C1 segment of cervical spinal cord (tissue), 14 donors: ENCODE measurements at places on chromosomes 7 and 10.

GRCh38 chr10:60778971-60779796 is 906 bp downstream of the CDK1 start:
- no peak for DNase-seq

DNA sequence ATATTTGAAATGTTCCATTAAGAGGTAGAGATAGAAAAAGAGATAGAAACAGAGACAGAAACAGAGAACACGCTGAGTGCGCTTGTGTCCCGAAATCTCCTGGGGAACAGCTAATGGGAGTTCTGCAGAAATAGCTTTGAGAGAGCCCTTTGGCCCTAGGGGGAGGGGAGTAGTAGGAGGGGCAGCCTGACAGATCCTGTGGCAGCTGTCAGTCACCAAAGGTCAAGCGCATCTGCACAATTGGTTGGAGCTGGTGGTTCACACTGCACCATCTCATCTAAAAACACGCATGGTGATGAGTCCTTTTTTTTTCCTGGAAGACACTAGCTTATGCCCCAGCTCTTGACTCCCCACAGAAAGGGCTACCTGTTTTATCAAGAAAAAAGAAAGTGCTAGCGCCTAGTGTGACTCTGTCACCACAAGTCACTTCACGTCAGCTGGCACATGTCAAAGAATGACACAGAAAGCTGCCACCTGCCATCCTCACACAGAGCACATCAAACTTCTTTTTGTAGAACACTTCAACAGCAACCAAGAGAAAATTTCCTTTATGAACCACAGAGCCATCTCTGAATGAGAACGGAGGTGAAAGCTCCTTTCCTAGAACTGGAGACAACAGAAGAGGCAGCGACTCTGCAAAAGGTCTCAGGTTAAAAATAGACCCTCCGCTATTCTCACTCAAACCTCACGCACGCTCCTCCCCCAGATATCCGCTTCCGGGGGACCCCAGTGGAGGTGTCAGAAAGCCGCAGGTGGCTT is 125.7 kb downstream of the GFRA1 start:
- no peak for DNase-seq

DNA sequence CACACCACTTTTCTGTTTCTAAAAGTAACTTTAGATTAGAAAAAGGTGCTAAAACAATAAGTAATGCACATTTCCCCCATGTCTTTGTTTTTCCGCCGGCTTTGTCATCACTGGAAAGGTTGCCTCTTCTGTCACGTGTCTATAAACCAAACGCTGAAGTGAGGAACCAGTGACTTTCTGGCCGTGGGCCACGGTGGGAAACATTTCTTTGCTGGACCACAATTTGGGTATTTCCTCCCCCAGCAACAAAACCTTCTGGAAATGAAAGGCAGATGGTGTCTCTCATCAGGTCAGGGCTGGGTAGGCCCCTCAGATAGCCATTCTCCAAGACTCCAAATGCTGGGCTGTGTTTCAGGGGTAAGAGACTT is 174.5 kb downstream of the SH3PXD2A start:
- no peak for DNase-seq

DNA sequence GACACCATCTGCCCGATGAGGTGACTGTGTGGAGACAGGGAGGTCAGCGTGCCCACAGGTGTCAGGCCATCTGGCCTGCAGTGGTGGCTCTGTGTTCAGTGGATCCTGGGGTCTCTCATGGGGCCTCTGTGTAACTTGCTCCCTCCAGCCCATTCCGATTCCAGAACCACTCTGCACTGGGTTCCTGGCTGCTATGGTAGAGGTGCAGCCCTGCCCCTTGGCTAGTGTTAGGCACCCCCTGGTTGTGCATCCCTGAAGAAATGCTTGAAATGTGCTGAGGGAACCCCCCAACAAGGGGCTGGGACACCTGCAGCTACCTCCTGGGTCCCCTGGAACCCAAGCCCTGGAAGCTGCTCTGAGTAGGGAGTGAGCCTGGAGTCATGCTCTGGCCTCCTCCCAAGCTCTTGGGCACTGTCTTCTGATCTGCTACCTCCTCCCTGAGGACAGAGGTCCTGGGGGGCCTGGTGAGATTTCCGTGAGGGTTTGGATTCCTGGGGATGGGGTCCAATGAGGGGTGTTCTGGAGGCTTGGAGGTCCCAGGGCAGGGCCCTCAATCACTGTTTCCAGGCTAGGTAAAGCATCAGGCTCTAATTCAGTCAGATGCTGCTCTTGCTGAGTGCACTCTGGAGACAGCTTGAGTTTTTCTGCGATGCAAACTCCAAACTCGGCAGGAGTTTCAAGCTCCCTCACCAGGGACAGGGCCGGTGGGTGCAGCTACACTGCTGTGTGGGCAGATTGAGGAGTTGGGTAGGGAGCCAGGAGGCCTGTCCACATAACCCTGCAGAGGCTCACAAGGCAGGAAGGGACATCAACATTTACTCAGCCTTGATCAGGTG is 27.7 kb downstream of the RAMP3 start:
- DNase-seq = no peak

DNA sequence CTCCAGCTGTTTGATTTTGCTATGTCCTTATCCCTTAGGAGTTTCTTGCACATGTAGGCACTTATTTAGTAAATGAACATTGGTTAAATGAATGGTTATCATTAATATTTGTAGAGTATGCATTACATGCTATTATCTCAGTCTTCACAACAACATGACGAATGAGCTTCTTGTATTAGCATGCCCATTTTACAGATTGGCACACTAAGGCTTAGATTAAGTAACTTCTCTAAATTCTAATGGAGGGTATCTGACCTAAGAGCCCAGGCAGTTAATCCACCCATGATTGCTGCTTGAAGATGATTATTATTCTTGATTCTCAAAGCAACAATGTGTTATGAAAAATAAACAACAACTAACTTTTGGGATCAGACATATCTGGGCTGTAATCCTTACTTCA is 32.7 kb downstream of the SP8 start:
- DNase-seq = no peak

- DNase-seq = no peak
These were observed 5.2 kb downstream of the LAT2 start for GRCh38 chr7:74214816-74215630.

GRCh38 chr7:21767300-21767900 is 178.3 kb downstream of the CDCA7L start:
- no peak for DNase-seq

DNA sequence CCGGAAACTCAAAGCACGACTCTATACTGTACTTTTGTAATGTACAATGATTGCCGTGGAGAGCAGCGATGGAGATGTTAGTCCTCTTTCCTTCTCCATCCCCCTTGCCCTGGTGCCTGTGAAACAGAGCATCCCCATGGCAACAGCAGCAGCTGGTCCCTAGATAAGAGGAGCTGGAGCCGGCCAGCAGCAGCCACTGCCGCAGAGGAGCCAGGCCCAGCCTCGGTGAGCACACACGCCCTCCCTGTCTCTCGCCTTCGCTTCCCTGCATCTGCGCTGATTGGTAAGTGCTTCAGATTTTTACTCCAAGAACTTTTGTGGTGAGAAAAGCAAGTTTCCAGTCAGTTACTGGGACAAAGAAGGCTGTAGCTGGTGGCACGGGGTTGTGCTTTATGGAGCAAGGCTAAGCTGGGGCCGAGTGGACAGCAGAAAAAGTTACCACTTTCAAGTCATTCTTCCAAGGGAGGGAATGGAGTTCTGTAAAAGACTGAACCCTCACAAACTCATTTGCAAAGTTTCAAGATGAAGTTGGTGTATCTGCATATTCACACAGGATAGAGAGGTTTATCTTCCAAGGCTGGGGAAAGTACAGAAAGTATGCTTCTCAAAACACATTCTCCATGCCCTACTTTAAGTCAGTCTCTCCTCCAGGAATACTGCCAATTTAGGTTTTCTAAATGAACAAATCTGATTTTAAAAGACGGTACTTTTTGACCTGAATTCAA is at the start of gene PPP1R17:
Gene PPP1R17 (plus strand): TSS at position 192 of the 725 bp plus-strand sequence. CDS start 5,227 bp downstream, outside the sequence.
- no peak for DNase-seq

DNA sequence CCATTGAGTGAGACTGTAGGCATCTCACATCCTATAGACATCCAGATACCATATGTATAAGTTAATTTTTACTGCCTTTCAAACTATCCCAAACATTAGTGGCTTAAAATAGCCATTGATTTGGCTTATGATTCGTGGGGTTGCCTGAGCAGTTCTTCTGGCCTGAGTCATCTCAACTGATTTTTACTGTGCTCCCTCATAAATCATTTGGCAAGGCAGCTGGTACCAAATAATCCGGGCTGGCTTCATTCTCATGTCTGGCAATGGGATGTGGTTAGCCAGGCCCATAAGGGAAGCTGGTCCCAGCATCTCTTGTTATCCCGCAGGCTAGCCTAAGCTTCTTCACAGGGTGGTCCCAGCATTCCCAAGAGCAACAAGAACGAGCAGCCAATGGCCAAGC is 6.7 kb upstream of the LRGUK start:
- DNase-seq = no peak

GRCh38 chr7:18974803-18975202 is 142.6 kb downstream of the TWIST1 start:
- no peak for DNase-seq

GRCh38 chr7:126040114-126041045 is 1110.8 kb upstream of the POT1 start:
- no peak for DNase-seq

DNA sequence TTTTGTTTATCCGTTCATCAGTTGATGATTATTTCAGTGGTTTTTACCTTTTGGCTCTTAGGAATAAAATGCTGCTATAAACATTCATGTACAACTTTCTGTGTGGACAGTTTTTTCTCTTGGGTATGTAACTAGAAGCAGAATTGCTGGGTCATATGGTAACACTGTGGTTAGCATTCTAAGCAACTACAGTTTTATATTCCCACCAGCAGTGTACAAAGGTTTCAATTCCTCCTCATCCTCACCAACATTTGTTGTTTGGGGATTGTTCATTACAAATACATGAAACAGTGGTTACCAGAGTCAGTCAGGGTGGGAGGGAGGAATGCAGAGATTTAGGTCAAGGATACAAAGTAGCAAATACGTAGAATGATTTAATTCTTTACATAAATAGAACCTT is 97.0 kb downstream of the NPSR1 start:
- DNase-seq = no peak

GRCh38 chr10:2020836-2021235 is 283.5 kb upstream of the ADARB2 start:
- DNase-seq = no peak

DNA sequence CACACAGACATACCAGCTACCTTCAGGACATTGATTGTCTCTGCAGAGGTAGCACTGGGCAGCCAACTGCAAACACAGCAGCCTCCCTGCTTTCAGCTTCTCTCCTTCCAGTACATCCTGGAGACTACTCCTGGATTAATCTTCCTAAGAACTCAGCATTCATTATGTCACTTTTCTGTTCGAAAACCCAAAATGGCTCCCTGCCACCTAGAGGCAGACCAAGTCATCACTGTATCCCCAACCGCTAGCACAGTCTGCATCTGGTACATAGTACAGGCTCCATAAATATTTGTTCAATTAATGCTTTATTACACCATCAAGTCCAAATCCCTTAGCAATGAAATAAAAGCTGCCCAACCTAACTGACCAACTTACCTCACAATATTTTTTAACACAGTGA is 5.0 kb upstream of the SEC31B start:
- no peak for DNase-seq

DNA sequence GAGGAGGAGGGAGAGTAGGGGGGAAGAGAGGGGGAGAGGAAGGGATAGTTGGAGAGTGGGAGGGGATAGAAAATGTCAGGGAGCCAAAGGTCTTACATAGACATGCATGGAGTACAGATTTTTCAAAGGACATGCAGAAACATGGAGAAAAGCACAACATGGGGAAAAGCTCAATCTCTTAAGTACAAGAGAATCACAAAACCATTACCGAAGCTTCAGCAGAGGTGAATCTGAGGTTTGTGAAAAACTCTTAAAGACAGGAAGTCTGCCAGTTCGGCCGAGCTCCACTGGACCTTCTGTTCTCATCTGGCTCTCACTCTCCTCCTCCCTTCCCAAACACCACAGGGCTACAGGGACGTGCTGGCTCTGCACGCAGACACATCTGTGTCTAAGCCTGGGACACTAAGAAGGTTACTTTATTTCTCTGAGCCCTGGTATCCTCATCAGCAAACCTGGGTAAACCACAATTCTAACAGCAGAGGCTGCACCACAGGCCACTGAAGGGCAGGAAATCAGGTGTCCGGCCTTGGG is 133.9 kb downstream of the COBL start:
- no peak for DNase-seq

GRCh38 chr7:151032936-151033863 is 5.0 kb downstream of the ABCB8 start:
- no peak for DNase-seq

- DNase-seq = no peak
These were observed 63.5 kb downstream of the GRK5 start for GRCh38 chr10:119270762-119271366.

GRCh38 chr7:55048221-55048859 is 29.5 kb downstream of the EGFR start:
- no peak for DNase-seq

DNA sequence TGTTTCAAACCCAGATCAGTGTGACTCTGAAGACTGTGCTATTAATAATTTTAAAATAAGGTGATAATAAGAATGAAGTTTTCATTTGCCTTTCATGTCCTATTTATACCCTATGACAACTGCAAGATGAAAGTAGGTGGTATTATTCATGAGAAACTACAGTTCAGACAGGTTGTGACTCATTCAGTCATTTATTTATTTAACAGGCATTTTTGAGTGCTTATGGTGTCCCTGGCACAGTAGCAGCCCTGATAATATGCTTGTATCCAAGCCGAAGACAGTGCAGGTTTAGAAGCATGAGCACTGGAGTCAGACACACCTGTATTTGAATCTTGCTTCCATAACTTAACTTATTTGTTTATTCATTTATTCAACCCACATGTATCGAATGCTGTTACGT is 87.1 kb downstream of the FZD1 start:
- DNase-seq = no peak

- no peak for DNase-seq
These were observed 23.8 kb upstream of the BICC1 start for GRCh38 chr10:58488921-58489320.

DNA sequence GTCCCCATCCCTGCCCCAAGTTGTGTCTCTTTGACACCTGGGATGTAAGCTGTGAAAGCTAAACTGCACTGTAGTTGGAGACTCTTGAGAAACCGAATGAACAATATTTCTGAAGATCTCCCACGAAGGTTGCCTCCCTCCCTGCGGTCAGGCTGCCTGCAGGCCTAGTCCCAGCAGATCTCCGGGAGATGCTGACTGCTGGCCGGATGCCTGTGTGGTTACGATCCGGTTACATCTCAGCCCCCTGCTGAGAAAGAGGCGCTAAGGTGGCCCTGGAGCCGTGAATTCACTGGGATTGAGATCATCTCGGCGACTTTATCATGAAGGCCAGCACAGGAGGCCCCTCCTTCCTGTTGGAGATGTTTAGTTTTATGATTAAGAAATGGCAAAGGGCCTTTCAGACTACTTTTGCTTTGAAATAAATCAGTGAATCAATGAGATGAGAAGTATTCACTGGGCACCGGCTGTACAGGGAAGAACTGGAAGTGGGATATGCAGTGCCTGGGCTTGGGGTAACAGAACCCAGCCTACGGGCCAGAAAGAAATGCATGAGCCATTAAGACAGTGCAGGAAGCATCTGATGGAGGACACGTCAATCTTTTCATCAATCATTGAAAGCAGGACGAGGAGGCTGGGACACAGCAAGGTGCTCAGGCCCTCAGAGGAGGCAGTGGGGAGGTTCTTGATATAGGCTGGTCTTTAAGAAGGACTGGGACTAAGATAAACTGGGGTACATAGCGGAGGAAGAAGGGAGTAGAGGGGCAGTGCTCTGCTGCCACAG is 177.6 kb downstream of the PRKAG2 start:
- DNase-seq = no peak
